Stimulated activated CD4-positive, alpha-beta T cell treated with anti-CD3 and anti-CD28 coated beads, TNF-alpha, amount 100 ng/mL, for 1 hour (primary cell): ENCODE measurements at places on chromosomes 2 and 18.

DNA sequence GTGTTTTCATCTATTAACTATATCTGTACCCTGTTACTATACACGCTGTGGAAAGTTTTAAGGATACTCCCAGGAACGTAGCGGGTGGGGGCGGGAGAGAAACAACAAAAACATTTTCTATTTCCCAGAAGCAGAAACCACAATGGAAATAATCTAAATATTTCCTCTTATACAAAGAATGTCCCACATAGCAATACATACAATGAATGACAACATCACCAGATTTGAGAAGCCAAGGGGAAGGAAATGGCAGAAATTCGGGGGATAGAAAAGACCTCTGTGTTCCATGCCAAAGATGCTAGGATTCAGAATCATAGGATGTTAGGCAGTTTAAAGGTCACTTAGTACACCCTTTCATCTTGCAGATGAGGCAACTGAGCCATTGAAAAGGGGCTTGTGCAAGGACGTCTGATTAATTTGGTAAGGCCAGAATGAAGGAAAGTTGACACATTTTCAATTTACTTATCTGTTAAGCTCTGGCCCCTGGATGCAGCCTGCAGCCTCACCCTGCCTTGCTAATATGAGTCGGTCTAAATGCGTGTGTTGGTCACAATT, 41.1 kb upstream of the SCYGR1 start:
- no peak for DNase-seq

DNA sequence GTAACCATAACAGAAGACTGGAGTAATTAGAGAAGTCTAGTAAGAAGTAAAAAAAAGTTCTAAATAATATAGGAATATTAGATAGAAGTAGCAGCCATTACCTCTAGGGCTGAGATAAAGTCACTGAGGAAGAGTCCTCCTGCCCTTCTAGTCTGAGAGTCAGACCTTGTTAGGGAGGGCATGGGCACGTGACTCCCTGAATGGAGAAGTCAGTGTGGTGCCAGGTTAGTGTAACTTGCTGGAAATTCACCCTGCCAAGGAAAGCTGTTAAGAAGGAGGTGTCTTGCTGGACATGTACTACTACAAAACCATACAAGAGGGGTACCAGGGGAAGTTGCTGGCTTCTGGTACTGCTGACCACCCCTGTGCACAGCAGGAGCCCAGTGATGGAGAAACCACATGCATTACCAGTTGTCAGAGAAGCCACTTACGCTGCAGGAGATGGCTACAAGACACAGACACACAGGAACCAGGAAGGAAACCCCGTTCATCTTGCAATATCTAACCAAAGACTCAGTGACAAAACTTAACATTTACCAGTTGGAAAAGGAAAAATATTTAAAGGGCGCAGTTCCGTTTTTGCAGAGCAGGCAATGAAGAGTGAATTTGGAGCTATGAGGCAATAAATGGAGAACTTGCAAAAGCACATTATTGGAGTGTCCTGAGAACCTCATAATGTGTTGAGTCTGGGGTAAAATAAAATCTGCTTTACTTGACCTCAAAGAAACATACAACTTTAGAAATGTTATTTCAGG, 77.2 kb upstream of the TLK1 start:
- no peak for DNase-seq

- no peak for DNase-seq
These were observed 295.2 kb downstream of the SS18 start for GRCh38 chr18:25795213-25795612.

DNA sequence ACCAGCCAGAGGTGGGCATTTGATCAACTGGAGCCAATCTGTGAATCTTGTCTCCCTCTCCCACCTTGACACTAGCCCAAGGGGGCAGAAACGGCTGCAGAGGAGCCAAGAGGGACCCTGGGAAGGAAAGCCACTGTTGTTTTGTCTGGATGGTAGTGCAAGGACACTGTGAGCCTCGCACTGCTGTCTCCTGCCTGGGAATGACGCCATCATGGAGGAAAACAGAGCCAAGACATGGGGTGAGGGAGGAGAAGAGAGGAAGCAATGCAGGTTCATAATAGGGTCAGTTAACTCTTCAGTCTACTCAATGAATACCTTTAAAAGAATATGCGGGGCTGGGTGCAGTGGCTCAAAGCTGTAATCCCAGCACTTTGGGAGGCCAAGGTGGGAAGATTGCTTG, 231.1 kb upstream of the AGAP1 start:
- no peak for DNase-seq

- no peak for DNase-seq
These were observed 33.1 kb downstream of the KCNF1 start for GRCh38 chr2:10944799-10945198.

- DNase-seq = no peak
These were observed 12.6 kb downstream of the FN1 start for GRCh38 chr2:215423234-215423633.

GRCh38 chr18:24231773-24232735, 93.2 kb downstream of the CABYR start:
- DNase-seq = no peak

GRCh38 chr18:39596891-39597290, 2031.3 kb upstream of the CELF4 start:
- no peak for DNase-seq

DNA sequence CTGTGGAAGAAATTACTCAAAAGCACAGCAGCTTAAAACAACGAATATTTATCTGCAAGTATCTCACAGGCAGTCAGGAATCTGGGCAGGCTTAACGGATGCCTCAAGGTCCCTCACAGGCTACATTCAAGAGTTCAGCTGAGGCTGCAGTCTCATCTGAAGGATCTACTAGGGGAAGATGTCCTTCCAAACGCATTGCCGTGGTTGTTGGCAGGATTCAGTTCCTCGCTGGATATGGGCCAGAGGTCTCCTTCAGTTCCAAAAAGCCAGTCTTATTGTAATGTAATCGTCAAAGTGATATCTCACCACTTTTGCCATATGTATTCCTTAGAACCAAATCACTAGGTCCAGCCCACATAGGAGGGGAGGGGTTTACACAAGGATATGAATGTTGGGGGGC, 98.2 kb upstream of the EPAS1 start:
- DNase-seq = no peak
